ENCODE measurements at places on chromosomes 7 and 10.

DNA sequence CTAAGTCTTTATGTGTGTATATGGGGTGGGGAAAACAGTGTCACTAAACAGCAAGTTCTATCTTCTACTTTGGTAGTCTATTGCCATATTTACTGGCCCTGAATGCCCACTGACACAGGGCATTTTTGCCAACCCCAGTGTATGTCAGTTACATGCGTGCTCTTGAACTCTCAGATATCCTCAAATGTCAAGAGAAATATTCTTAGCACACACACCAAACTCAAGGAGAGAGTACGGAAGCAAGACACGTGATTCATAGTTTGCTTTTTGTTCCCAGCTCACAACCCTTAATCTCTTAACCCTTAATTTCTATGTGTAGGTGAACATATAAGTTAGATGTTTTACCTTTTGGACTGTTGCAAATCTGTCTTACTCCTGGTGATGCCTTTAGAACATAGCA is 39.3 kb downstream of the EPC1 start:
- DNase-seq, result no peak

DNA sequence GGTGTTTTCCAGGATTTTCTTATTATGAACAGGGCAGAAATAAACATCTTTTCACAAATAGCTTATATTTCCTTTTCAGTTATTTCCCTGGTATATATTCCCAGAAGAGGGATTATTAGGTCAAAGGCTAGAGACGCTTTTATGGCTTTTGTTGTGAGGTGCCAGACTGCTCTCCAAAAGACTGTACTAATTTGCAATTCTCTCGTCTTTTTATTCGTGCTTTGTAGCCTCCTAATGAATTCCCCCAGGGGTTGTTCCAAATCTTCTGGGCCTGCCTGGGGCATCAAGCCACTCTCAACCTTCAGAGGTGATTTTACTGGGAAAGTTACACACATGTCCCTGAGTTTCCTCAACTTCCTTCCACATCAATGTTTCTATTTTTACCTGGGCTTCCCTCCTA is 34.0 kb upstream of the R3HCC1L start:
- no peak for DNase-seq

GRCh38 chr7:139730746-139731612 is 46.8 kb downstream of the HIPK2 start:
- DNase-seq, result peak; percentile 36

DNA sequence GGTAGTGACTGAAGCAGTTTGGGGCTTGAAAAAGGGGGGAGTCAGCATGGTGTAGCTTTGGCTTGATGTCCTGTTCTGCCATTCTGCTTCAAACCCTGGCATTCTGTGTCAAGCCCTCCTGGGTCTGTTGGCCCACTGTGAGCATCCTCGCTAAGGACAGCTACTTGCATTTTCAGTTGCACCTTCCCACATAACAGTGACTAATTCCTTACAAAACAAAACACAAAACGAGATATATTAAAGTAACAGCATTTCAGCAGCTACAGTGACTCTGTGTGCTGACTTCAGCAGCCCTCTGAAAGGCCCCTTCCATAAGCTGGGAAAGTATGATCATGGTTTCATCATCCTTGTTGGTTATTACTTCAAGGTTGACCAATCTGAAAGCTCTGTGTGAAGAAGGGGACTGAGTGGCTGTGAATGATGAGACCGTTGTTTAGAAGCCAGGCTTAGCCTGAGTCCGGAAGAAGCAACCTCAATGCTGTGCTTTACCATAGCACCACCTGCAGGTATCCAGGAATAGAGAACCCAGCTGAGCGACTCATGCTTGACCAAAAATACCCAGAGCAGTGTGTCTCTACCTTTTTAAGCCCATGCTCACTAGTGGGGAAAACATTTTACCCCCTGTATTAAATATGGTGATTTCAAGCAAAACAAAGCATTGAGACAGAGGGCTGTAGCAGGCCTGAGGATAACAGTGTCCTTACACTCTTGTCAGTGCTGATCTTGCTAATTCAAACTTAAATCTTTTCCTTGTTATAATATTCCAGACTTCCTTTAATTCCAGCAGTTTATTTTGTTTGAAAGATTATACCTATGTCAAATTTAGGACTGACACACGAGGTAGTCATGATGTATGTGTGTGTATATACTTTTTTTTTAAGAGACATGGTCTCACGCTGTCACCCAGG is 42.6 kb upstream of the CC2D2B start:
- peak; percentile 80 for DNase-seq

DNA sequence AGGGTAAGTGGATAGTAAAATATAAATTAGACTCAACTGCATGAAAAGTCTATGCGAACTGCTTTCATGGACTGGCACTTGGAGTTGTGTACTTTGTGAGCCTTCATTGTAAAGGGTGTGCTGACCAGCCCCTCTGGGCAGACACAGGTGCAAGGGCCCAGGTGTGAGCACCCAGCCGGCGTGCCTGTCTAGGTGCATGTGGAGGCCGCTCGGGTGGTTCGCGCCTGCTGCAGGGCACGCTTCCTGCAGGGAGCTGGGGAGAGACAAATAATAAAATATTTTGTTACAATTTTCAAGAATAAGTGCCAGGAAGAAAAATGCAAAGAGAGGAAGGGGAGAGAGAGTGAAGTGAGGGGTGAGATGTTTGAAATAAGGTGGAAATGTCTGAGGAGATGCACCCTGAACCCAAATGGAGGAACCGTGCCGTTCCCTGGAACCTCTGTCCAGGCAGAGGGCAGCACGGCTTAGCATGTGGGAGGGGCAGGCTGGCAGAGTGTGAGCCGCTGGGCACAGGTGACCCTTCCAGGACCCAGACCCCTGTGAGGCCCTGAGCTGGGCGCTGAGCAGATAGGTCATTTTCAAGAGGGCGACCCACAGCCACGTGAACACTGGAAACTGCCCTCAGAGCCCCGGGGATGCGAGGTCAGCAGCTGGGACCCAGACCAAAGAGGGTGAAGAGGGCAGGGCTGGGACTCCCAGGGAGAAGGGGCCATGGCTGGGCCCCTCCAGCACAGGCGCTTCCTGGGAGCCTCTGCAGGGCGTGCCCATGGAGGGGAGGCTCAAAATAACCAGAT is 28.7 kb downstream of the RNF32 start:
- DNase-seq, result no peak

DNA sequence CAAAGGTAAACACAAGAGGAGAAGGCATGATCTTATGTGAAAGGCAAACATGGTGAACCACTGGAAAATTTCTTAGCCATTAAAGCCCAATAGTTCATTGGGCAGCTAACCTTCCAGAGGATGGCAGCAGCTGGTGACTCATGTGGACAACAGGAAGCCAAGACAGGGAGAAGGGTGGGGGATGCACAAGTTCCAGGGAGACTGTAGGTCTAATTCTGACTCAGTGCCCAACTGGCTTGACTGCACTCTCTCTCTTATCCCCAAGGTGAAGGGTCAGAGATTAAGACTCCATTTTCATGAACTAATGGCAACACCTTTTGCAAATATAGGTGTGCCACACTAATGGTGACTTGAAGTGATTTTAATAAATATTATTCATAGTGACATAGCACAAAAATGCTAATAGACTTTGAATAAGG is 47.9 kb upstream of the SLC35B4 start:
- DNase-seq, result peak; percentile 41

DNA sequence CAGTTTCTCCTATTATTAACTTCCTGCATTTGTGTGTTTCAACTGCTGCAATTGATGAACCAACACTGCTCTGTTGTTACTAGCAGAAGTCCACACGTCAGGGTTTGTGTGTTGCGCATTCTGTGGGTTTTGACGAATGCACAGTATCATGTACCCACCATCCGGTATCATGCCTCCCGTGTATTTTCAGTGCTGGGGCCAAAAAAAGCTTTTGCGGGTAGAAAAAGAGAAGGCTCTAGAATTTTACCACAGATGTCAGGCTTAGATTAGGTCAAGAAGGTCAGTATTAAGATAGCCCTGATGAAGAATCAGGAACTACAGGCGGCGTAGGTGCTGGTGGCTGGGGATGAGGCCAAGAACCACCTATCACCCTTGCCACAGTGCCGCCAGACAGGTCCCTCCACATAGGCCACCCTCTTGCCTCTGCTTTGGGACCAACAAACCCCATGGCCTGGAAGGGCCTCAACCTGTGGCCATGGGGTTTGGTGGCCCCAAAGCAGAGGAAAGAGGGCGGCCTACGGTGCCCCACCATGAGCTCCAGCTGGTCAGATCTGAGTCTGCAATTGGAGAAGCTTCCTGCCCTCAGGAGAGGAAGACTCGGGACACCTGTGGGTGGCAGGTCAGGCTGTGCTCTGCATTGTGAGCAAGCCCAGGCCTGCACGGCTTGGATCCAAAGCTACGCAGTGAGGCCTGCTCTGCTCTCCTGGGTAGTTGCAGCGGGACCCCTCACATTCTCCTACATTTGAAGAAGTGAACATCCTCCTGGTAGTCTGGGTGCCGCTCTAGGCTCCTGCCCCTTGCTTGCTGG is 71.9 kb downstream of the MKI67 start:
- no peak for DNase-seq

- DNase-seq, result no peak
These were observed 6.5 kb downstream of the POR start for GRCh38 chr7:75921479-75921878.

- peak; percentile 16 for DNase-seq
These were observed 556.9 kb downstream of the DNAJB9 start for GRCh38 chr7:109126404-109127050.

GRCh38 chr7:96224685-96225084 is 97.2 kb downstream of the SLC25A13 start:
- no peak for DNase-seq

- peak; percentile 97 for DNase-seq
These were observed 11.0 kb downstream of the MYOF start for GRCh38 chr10:93471110-93471651.

GRCh38 chr7:128928159-128928813 is 9.4 kb upstream of the IRF5 start:
- no peak for DNase-seq

DNA sequence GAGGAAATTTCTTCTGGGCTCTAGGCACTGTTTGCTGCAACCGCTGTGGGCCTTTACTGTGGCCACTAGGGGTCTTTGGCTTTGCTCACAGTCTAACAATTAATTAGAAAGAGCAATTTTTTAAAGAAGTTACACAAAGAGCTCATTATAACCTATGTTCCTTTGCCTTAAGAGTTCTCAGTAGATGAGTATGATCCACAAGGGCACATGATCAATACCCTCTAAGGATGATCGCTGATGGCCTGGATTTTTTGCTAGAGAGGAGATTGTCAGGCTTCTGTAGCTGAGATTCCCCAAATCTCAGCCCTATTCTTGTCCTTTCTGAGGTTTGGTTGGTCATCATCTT is 80.8 kb upstream of the RHOBTB1 start:
- DNase-seq, result peak; percentile 37
